ENCODE measurements at places on chromosomes 7 and 10. TPM values are rescaled to one million over a fixed set of nuclear protein-coding genes. Genes with fewer than 3 reads are reported as not detected.

SYNPO2L gene
- polyA plus RNA-seq, result 0.59 TPM

OR6V1 gene
- polyA plus RNA-seq, result not detected

KAZALD1 gene
- polyA plus RNA-seq, result 39.2 TPM

CDHR1 gene
- 0.06 TPM for polyA plus RNA-seq

P4HA1 gene
- polyA plus RNA-seq, result 3.0 TPM

BMPR1A gene
- 40.2 TPM for polyA plus RNA-seq

BUB3 gene
- 52.8 TPM for polyA plus RNA-seq

ZNF138 gene
- polyA plus RNA-seq, result 10.6 TPM

TEX47 gene
- polyA plus RNA-seq, result not detected

CFAP69 gene
- polyA plus RNA-seq, result 4.9 TPM

AKR1B15 gene
- polyA plus RNA-seq, result not detected

GIMAP5 gene
- polyA plus RNA-seq, result 29.9 TPM

PGAM2 gene
- polyA plus RNA-seq, result 2.2 TPM

ASIC3 gene
- 4.3 TPM for polyA plus RNA-seq

EEPD1 gene
- 154 TPM for polyA plus RNA-seq

TMEM213 gene
- polyA plus RNA-seq, result 0.01 TPM

GRIFIN gene
- not detected for polyA plus RNA-seq

STEAP2 gene
- 6.8 TPM for polyA plus RNA-seq

SDHAF3 gene
- 21.0 TPM for polyA plus RNA-seq

SMARCD3 gene
- polyA plus RNA-seq, result 11.1 TPM

SLC37A3 gene
- polyA plus RNA-seq, result 31.9 TPM

BMPER gene
- 1.2 TPM for polyA plus RNA-seq

Data from small intestine (tissue), 16 donors.